Fibroblast of upper back skin (primary cell): ENCODE measurements at places on chromosomes 16 and 17.
A peak's percentile ranks its signal among the peaks of the same experiment; 100 is the strongest.

- no peak for DNase-seq
These were observed at the start of gene CA7 for GRCh38 chr16:66844342-66845079. CA7 (plus strand) TSS chr16:66844414; CDS start chr16:66844488, 74 bp downstream.

DNA sequence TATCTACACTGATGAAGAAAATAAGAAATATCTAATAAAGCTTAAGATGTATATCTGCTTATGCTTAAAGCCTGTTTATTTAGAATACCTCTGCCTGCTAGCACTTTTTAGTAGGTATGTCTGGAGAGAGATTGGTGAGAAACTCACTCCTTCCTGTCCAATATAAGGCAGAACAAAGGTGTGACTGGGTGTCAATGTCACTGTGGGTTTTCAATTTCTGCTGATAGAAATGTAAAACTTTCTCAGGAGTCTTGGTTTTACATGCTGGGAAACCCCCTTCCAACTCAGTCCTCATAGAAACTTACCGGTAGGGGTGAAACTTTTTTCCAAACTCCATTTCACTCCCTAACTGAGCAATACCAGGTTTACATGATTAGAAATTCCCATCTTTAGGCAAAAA is 17.8 kb upstream of the MPHOSPH6 start:
- no peak for DNase-seq

DNA sequence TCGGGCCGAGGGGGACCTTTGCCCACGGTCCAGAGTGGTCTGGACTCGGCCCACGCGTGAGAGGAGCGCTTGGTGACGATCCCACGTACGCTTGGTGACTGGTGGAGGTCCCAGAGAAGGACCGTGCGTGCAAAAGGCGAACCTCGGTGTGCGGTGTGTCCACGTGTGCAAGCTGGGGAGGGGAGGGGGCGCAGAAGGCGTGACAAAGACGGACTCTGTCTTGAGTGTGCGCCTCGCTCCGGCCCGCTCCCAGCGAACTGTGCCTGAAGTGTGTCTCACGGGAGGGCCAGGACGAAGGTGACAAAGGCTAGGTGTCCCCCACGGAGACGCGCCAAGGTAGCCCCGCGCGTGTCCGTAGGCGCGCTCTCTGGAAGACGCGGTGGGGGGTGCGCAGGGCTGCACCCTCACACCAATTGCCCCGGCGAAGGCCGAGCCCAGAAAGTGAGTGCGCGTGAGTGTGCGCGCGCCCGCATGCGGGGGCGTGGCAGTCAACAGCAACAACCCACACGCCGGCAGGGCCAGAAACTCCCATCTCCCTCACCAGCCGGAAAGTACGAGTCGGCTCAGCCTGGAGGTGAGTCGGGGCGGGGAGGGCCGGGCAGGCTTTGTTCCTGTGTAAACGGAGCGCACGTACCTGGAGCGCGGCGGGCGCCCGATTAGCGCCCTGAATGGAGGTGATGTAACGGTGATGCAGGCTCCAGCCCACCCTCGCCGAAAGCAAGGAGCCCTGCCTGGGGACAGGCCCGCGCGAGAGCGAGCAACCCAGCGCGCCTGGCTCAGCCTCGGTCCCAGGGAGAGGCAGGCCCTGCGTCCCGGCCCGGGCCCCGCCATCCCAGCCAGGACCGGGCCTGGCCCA is at the start of gene GPRC5C:
GPRC5C (plus strand) TSS at position 521 of the 856 bp plus-strand sequence. CDS start 7,689 bp downstream, outside the sequence.
- DNase-seq, result peak; percentile 25

GRCh38 chr16:59758848-59759247 is 1024.7 kb upstream of the GOT2 start:
- peak; percentile 32 for DNase-seq

DNA sequence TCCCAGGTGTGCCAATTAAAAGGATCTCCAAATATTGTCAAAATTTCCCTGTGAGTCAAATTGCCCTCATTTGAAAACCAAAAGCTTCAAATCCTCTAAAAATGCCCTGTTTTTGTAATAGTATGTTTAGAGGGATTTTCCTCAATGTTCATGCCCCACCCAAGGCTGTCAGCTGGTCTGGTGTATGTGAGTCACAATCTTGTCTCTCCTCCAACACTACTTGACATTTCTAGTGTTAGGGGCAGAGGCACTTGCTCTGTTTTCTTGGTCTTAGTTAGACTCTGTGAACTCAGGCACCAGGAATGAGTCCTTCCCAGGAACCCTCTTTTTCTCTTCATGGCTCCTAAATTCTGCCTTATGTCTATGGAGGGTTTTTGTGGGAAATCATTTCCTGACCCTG is 634.8 kb downstream of the KCNJ2 start:
- DNase-seq, result no peak

GRCh38 chr17:32124985-32125847 is 17.1 kb upstream of the RHOT1 start:
- DNase-seq, result no peak

GRCh38 chr16:72939247-72939646 is 108.7 kb downstream of the ZFHX3 start:
- DNase-seq, result peak; percentile 50

DNA sequence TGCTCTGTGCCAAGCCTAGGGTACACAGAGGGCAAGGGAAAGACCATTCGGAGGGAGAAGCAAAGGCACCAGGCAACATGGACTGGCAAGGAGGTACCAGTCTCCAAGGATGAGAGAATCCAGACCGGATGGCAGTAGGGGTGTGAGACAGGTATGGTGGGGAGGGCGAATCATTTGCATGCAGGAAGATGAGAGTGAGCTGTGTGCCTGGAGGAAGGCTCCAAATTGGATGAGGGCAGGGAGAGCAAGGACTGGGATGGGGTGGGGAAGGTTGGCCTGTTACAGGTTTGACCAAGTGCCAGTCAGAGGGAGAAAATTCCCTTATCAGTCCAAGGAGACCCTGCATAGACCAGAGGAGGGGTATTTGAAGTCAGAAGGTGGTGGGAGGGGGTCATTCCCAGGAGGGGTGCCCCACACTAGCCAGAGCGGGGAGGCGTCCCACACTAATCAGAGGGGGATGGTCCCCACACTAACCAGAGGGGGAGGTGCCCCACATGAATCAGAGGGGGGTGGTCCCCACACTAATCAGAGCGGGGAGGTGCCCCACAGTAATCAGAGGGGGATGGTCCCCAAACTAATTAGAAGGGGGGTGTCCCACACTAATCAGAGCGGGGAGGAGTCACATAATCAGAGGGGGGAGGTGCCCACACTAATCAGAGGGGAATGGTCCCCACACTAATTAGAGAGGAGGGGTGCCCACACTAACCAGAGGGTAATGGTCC is 737 bp downstream of the CANT1 start:
- no peak for DNase-seq

GRCh38 chr17:47959825-47960655 is 2.4 kb upstream of the PRR15L start:
- no peak for DNase-seq

DNA sequence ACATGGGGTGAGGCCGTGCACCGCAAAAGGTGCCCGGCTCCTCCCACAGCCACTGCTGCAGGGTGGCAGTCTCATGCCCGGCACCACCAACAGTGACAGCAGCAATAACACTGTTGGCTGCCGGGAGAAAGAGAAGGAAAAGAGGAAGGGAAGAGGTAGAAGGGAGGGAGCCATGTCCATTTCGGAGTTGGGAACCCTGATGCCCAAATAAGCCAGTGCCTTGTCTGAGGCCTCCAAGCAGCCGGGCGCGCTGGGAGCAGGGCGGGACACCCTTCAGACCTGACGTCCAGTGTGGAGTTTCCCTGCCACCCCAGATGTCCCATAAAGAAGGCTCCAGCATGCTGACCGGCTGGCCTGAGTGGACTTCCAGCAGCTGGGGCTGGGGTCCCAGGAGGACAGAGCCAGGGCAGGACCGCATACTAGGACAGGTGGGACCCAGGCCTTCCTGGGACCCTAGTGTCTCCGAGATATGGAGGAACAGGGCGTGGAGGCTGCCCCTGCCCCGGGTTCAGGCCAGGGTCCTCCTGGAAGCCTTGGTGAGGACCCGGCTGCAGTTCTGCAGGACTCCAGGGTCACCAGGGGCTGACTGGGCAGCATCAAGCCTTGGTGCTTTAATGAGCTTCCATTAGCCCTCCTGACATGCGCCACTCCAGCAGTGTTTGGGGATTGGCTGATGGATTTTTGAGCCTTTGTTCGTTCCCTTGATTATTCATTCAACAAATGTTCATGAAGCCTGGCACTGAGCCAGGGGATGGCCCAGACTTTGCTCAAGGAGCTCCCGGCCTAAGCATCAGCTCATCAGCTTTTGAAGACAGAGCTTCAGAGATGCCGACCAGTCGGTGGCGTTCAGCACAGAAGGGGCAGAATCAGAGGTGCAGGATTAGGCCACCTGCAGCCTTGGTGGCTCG is 223.6 kb upstream of the CIBAR2 start:
- DNase-seq, result peak; percentile 54

GRCh38 chr16:12729448-12729847 is 74.2 kb downstream of the CPPED1 start:
- DNase-seq, result peak; percentile 83

DNA sequence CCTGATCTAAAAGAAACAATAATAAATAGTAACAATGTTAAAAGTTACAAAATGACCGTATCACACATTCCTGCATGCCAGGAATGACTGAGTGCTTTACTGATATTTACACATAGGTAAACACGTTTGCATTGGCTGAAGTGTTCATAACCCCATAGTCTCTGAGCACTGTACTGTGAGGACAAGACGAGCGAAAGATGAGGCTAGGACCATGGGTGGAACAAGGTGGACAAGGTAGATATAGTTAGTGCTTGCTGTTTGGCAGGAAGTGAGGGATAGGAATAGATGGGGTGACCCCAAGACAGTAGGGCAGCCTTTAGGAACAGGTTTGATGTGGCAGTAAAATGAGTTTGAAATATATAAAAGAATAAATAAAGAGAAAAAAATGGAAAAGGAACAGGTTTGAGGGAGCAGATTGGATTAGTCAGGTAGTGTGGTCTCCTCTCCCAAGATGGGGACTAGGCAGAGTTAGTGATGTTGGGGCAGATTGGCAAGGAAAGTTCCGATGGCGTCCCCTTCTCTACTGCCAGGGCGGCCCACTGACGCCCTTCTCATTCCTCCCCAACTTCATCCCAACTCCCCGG is 452 bp upstream of the E2F4 start:
- no peak for DNase-seq

- no peak for DNase-seq
These were observed 215.9 kb upstream of the TNRC6C start for GRCh38 chr17:77742579-77742978.

- DNase-seq, result no peak
These were observed 174.6 kb upstream of the ZNF469 start for GRCh38 chr16:88208112-88208511.

DNA sequence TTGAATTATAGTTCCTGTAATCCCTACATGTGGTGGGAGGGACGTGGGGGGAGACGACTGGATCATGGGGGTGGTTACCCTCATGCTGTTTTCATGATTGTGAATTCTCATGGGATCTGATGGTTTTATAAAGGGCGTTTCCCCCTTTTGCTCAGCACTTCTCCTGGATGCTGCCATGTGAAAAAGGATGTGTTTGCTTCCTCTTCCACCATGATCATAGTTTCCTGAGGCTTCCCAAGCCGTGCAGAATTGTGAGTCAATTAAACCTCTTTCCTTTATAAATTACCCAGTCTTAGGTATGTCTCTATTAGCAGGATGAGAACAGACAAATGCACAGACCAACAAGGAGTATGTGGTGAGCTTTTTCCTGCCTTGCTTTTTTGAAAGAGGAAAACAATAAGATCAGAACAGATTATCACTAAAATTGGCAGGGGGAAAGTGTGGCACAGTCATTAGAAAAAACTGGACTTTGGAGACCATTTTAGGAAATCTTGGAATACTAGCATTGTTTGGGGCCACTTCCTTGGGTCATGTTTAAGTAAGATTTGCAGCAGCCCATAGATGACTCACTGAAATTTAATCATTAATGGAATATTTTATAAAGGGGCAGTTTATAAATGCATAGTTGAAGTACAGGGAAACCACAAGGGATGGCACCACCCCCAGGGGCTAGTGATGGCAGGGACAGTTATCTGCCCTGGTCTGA is 352.8 kb downstream of the CDH13 start:
- DNase-seq, result no peak

DNA sequence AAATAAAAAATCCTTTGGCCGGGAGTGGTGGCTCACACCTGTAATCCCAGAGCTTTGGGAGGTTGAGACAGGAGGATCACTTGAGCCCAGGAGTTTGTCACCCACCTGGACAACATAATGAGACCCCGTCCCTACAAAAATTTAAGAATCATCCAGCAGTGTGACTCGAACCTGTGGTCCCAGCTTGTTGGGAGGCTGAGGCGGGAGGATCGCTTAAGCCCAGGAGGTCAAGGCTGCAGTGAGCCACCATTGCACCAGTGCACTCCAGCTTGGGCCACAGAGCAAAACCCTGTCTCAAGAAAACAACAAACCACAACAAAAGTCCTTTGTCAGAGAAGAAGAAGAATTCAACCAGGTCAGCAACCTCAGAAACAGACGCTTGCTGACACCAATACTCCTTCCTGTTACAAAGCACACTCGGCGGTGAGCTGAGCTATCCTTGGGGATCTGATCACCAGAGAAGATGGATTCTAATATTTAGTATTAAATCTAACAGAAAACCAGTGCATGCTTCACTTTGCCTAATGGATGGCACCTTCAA is 12.9 kb upstream of the PVALEF start:
- DNase-seq, result no peak
